Liver (tissue), 10 donors: ENCODE measurements at places on chromosomes 2 and 18.

GRCh38 chr18:6106091-6106685 lies 210.9 kb upstream of the TMEM200C start:
- DNase-seq: no peak

DNA sequence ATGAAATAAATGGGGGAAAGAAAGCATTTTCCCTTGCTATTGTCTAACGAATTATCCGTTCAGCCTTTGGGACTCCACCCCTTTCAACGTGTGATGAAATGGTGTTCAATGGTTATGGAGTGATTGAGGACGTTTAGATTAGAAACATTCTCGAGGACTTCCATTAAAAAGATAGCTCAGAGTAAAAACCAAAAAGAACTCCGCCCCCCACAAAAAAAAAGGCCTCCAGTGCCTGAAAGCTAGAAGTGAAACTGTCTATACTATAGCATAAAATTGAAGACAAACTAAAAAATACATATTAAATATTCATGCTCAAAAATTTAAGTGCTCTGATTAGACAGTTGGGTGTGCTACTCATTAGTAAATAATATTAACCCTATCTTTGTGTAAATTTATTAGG lies 3.0 kb upstream of the ZNF516 start:
- DNase-seq: no peak

DNA sequence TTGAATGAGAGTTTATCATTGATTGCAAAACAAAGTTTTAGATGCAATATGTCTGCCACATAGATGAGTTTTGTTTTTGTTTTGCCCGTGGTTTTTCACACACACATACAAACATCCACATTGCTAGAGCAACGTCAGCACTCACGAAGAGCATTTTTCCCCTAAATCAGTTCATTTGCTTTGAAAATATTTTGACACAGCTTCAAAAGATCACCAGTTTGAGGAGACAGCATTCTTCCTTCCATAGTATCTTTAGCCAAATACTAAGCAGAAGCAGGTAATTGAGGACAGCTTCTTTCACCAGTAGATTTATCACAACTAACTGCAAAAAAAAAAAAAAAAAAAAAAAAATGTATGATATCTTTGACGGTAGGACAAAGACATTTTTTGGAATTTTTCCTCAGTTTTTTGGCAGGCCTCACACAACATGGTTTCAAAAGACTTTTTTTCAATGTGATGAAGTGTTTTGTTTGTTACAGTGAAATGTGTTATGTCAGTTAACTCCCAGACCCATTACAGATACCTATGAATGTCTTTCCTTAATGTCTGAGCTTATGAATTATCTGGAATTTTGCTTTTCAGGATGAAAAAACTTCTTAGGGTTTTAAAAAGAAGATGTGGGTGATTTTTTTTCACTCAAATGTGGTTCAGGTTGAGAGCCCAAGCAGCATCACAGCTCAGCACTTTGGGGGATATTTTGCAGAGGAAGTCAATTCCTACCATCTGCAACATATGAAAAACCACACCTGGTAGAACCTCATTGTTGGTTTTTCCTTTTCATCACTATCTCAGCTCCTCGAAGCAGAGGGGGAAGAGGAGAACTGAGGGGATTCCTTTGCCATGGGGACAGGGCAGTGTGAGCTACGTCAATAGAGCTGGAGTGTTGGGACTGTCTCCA lies 31.6 kb downstream of the AOX1 start:
- no peak for DNase-seq

DNA sequence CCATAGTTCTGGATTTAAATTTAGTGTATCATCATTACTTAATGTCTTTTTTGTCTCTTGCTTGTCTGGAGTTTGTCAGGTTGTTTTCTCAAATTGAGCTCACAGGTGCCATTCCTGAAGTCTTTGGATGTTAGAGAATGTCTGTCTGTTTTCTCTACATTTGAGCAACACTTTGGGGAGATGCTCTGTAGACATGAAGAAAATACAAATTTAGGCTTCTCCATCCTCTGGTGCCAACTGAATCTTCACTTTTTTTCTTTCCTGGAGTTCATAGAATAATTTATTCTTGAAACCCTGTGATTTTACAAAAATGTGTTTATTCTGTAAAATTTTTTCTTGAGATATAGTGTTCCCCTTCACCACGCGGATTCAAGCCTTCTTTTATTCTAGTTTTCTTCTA lies 256.4 kb upstream of the HDAC4 start:
- no peak for DNase-seq

GRCh38 chr2:202950592-202950991 lies 38.5 kb downstream of the CARF start:
- no peak for DNase-seq

DNA sequence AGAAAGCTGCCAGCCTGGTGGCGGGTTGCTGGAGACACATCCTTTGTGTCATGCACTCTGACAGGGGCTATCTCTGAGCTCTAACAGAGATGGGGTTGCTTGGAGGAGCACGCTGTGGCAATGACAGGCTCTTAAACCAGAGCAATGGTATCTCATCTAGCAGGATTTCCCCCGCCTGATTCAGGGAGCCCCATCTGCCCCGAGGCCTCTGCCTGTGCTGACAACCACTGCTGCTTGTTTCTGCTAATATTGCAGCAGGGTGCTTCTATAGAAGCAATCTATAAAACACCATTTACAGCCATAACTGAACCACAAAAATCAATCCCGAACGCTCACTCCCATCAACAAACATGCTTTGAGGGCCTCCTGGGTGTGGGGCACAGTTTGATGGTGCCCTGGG lies 12.8 kb upstream of the DNPEP start:
- DNase-seq: no peak

DNA sequence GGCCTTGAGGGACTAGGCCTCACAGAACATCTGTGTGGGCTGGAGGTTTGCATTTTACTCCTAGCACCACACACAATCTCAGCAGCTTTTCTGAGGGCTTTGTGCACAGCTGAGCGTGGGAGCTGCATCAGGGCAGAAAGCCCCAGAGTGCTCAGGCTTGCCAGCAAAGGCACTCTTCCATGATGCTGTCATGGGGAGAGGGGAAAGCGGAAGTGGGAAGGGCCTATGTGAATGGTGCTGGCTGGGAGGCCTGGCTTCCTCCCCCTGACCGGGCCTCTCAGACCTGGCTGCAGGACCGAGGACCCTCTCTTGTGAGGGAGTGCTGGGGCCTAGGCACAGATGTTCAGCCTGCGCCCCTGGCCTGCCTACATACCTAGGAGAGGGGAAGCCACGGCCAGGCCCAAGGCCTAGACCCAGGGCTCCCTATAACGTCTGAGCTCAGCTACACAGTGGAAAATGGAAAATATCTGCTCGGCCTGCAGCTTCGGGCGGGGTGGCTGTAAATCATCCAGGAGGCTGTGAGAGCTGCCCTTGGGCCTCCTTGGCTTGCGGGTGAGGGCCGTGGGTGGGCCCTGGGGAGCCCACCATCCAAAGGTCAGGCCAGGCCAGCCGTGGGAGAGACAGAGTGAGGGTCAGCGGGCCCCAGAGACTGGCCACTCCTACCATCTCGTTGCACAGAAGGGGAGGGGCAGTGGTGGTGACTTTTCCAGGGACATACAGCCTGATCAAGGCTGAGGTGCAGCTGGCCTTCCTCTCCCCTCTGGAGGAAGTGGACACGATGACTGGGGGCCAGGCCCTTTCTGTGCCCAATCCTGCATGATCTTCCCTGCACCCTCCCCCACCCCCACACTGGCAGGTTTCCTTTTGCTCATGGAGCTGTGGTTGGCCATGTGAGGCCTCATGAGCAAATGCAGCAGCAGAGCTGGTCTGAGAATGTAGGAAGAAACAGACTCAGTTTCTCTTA lies 22.8 kb downstream of the GLI2 start:
- no peak for DNase-seq

GRCh38 chr2:219536967-219537366 lies 6.6 kb downstream of the CHPF start:
- DNase-seq: no peak

DNA sequence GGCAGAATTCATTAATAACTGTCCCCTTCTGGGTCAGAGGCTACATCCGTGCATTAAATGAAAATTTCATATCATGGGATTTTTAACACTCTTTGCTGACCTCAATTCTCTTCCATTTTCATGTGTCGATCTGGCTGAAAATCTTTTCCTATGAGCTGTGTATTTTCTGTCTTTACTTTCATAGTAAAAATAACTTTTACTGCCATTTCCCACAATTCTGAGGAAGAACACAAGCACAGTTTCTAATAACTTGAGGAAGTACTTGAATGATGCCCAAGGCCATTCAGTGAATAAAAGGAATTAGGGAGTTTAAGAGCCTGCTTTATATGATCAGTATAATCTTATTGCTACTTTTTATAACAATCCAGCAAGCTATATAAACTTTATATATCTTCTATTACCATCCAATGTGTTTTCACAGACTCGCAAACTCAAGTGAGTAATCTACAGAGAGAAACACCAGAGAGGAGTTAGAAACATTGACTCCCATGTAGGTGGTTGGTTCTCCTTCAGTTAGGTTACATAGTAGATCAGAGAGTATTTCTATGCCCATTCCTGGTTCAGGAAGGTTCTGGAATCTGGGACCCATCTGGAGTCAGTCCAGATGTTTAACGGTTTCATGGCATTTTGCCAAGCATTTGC lies 340.0 kb downstream of the FBXO15 start:
- DNase-seq: no peak

- no peak for DNase-seq
These were observed 31.7 kb upstream of the ZCCHC2 start for GRCh38 chr18:62490967-62491695.

- no peak for DNase-seq
These were observed 1.5 kb downstream of the RALB start for GRCh38 chr2:120254178-120254577.

- no peak for DNase-seq
These were observed 58.9 kb upstream of the ZNF516 start for GRCh38 chr18:76553715-76554546.

GRCh38 chr2:39266916-39267434 lies 23.2 kb upstream of the CDKL4 start:
- no peak for DNase-seq

- DNase-seq: no peak
These were observed 140.7 kb upstream of the PXDN start for GRCh38 chr2:1884933-1885580.

DNA sequence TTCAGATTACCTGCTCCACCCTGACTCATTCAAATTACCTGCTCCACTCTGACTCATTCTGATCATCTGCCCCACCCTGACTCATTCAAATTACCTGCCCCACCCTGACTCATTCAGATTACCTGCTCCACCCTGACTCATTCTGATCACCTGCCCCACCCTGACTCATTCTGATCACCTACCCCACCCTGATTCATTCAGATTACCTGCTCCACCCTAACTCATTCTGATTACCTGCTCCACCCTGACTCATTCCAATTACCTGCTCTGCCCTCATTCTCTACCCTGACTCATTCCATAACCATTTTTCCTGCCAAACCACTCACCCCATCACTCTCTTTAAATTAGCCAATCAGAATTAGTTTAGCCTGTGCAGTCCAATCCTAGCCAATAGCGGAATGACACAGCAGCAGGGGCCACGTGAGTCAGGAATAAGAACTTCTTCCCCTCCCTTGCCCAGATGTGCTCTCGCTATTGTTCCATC lies 26.2 kb downstream of the CFAP53 start:
- no peak for DNase-seq

DNA sequence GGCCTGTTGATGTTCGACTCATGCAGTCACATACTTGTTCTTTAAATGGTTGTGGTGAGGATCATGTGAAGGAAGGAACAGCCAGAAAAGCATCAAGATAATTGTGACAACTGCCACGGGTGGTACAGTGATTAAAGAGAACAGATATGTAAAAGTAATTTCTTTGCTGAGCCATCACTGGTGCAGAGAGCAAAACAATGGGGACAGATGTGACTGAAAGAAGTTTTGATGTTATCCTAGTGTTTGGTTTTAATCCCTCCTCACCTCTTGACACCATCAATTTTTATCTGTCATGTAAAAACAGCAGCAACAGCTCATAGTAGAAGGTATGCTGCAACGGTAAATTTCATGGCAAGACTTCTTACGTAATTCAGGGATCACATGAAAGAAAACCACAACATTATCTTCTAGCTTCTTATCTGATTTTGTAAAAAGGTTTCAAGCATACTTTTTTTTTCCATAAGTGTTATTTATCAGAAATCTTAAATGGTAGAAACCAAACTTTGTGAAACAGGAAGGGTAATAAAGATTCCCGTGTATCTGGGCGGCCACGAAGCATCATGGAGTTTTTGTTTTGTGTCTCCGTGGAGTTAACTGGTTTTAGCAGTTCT lies 65.2 kb downstream of the PLCL1 start:
- no peak for DNase-seq

DNA sequence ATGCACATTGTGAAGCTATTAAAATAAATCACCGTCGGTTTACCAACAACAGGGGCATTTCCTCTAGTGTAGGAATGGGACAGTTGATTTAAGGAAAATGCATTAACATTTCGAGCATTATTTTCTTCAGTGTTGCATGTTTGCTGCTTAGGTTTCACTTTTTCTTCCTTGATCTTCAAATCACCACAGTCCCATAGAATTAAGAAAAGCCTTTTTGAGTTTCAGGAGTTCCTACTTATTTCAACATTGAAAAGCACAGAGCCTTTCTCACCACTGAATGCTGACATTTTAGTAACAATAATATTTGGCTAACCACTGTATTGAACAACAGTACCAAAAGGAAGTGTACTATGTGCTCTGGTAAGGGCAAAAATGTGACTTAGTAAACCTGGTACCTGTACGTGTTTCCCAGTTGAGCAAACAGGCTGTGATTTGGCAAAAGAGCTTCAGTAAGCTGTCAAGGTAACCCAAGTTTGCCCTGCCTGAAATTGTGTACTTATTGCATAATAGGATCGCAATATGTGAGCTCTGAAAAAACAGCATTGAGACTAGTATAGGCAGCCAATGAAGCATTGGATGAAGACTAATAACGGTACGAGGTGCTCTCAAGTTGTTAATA lies 2.2 kb downstream of the LRRTM4 start:
- DNase-seq: no peak

- DNase-seq: no peak
These were observed 357.4 kb upstream of the ACVR2A start for GRCh38 chr2:147487286-147487977.

DNA sequence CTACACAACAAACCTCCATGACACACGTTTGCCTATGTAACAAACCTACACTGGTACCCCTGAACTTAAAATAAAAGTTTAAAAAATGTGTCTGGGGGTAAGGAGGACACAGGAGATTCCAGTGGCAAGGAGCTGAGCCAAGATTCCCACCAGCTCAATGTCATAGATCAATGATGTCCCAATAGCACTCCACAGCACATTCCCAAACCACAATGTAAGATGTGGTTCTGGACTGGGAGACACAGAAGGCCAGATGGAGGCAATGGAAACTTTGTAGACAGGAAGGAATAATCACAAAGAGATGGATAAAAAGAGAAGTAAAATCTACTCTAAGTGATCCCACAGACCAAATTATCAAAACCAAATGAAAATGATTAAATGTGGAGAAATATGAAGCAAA lies 312.4 kb upstream of the SOX11 start:
- DNase-seq: no peak
